Omental fat pad (tissue), 4 donors: ENCODE measurements at places on chromosomes 6 and 20.

GRCh38 chr6:134458857-134459657, 141.1 kb upstream of the SGK1 start:
- DNase-seq: no peak

- DNase-seq: no peak
These were observed 111.4 kb upstream of the EXOC2 start for GRCh38 chr6:804317-804716.

DNA sequence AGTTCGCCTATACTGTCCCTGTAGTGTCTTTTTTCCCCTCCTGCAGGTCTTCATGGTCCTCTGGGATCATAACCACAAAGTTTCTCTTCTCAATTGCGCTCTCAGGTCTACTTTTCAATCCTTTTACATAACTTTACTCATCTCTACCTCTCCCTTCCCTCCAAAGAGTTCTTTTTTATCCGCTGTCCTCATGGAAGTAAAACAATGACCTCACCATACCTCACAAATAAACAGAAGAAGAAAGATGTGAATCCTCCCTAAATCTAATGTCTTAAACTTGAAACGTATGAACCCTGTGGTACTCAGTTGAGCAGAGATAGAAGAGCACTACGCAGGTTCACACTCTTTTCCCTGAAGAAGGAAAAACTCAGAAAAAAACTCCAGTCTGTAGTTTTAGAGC, 12.1 kb upstream of the HLA-DQA1 start:
- no peak for DNase-seq

- no peak for DNase-seq
These were observed 542 bp upstream of the AFG1L start for GRCh38 chr6:108294297-108294726.

DNA sequence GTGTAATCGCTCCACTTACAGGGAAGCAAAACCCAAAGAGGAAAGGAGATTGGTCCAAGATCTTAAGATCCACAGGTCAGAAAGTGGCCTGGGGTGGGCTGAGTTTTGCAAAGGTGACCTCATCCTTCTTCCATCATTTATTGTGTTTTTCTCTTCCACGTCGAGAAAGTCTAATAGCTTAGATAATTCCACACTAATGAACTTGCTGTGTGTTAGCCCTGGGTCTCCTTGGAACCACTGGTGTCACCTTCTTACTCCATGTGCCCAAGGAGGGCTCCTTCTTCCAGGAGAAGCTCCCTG, 1.7 kb downstream of the SLC13A3 start:
- no peak for DNase-seq

- no peak for DNase-seq
These were observed 109.7 kb downstream of the SMLR1 start for GRCh38 chr6:130936933-130937332.

DNA sequence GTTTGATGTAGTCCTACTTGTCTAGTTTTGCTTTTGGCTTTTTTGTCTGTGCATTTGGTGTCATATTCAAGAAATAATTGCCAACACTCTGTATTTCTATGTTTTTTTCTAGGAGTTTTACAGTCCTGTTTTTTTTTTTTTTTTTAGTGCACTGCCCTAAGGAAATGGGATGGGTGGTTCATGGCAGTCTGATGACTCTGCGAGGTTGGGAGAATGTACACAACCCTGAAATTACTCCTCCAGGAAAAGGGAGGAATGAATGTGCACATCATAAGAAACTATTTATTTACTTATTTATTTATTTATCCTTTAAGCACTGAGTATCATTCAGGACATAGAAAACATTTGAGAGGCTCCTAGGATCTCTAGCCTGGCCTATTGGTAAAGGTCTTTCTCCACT, 15.2 kb upstream of the SLC17A5 start:
- no peak for DNase-seq

DNA sequence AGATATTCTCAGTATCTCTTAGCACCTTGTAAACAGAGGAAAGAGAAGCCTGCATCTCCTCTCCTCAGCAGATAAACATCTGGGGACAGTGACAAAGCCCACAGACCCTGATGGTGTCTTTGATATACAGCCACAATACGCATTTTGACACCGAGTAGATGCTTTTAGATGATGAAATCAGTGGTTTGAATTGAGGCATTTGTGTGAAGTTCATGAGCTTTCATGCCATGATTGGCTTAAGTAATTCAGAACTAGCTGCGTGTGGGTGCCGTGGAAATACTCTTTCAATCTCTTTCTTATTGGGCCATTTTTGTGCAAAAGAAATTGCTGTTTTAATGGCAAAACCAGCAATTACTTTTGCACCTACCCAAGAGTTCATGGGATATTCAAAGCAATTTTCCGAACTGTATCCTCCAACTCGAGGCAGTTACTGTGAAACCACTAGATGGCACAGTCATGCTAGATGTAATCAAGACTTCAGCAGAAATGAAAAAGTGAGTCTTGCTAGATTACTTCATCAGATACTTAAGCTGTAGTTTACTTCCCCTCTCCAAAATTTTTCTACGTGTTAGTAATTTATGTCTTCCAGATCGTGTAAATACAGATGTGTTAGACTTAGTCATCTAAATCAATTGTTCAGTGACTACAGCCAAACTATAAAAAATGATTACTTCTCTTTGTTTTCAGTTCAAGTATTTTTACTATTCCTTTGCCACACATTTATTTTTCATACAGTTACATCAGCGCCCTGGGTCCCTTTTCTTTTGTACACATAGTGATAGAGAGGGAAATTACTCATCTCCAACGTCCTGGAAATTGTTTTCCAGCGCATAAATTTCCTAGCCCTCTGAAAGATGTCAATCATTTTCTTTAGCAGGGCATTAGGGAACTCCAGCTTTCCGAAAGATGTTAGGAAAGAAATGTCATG, 49.4 kb downstream of the IYD start:
- no peak for DNase-seq

- DNase-seq: no peak
These were observed 850 bp upstream of the SMPDL3A start for GRCh38 chr6:122788208-122788607.

- no peak for DNase-seq
These were observed 821.3 kb downstream of the TFAP2A start for GRCh38 chr6:9593554-9593953.

GRCh38 chr20:57794036-57794435, 84.2 kb upstream of the PMEPA1 start:
- DNase-seq: no peak

DNA sequence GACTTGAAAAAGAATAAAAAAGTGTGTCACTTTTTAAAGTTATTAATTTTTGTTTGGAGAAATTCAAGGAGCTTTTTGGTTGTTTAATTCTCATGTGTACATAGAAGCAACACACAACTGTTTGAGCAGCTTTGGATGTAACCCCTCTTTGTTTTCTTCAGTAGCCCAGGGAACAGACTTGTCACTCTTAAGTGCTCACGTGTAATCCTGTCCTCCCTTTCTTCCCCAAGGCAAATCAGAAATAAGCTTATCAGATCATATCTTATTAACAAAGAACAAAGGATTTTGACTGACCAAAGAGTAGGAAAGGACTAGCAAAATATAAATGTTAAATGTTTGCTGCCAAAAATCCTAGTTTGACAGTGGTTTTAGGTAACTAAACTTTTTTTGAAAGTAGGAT, 7.3 kb upstream of the FLRT3 start:
- no peak for DNase-seq

DNA sequence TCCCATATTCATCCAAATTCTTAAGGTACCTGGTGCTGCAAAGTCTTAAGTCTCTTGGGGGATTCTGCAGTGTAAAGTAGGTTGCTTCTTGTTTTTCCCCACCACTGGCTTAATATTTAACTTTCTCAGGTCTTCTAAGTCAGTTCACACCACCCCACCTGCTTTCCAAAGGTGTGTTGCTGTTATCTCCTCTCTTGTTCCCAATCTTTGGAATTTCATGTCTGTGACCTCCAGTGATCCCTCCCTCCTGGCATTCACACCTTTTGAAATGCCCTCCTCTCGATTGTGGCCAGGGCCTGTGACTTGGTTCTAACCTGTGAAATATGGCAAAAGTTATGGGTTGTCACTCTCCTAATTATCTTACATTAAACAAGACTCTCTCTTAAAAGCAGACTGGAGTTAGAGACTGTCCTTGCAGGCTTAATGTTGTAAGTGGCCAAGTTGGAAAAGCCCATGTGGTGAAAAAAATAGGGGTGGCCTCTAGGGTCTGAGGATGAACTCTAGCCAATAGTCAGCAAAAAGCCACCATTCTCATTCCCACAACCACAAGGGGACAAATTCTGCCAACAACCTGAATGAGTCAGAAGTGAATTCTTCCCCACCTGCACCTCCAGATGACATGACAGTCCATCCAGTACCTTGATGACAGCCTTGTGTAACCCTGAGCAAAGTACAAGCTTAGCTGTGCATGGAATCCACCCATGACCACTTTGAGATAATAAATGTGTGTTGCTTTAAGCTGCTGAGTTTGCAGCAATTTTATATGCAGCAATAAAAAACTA, 45.1 kb downstream of the ADGRF1 start:
- no peak for DNase-seq

GRCh38 chr6:47303342-47303741, 6.4 kb downstream of the TNFRSF21 start:
- no peak for DNase-seq

GRCh38 chr20:56865055-56865454, 235.9 kb downstream of the TFAP2C start:
- no peak for DNase-seq

- DNase-seq: no peak
These were observed 193.6 kb downstream of the NKAIN2 start for GRCh38 chr6:123997223-123997622.

- no peak for DNase-seq
These were observed 167.4 kb downstream of the SASH1 start for GRCh38 chr6:148509800-148510581.

GRCh38 chr20:32365564-32365963, 7.4 kb downstream of the ASXL1 start:
- no peak for DNase-seq

DNA sequence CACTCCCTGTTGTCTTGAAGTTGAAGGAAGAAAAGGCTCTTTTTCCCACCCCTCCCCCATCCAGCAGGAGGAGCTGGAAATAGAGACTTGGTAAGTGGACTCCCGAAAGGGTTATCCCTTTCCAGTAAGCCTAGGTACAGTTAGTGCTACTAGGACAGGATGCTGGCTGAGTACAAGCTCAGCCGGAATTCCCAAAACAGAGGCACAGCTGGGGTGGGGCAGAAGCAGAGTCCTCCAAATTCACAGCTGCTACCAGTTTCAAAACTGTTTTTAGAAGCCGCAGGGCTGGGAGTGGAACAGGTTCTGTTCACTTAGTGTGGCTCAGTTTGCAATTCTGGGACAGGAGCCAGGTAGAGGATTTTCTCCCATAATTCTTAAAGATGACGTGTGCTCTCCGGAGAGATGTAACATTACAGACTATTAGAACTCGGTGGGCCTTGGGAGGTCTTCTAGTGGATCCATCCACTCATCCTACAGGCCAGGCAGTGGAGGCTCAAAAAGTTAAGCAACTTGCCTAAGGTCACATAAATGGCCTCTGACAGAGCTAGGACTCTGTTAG, 19.0 kb upstream of the UTRN start:
- DNase-seq: no peak

DNA sequence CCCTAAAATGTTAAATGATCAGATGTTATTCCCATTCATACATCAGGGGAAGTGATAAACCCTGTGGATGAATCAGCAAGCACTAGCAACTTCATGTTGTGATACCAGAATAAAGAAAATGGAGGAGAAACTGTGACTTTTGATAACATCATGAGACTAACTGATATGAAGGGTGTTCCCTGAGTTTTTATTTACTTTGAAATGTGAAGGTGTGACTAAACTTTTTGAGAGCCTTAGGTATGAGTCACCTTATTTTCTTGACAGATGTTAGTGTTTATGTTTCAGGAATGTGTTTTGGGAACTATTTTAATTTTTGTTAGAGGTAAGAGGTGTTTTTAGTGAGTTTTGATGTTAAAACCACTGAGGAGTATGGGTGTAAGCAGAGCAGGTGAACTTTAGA, 4.4 kb downstream of the PARD6B start:
- DNase-seq: no peak

- no peak for DNase-seq
These were observed 373.5 kb upstream of the FLRT3 start for GRCh38 chr20:14710951-14711350.

- DNase-seq: no peak
These were observed 15.9 kb upstream of the PTGIS start for GRCh38 chr20:49583669-49584417.

DNA sequence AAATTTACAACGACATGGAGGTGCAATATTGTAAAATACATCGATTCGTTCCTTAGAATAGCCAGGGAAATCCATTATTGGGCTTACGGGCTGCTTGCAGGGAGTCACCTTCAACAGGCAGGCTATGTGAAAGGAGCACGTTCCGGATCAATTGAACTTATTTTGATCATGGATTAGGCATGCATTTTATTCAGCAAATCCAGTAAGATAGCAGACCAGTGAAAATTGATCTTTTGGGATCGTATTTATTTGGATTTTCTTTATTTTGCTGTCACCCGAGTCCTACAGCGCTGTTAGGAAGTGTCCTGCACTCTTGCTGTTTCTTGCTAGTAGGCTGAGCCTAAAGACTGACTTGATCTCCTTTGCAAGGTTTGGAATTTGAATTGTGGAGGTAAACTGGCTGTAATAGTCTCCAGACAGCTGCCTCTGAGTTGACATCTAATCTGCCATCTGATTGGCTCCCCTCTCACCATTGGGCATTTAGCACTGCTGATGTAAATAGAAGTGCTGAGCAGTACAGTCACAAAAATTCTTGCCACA, 3.0 kb downstream of the ARID1B start:
- no peak for DNase-seq

DNA sequence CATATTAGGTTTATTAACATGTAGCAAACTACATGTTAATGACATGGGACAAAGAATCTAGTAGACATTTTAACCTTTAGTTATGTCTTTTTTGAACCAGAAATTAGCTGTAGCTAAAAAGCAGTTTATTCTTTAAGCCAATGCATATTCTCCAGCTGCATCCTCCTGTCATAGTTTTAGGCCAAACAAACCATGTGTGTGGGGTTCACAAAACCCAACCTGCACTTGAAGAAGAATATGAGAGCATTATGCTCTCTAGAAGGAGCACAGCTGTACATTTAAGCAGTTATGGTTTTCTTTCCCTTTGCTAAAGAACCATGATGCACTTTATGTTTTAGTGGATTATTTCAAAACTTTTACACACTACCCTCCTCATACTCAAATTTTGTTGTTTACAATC, 46.2 kb downstream of the AKIRIN2 start:
- DNase-seq: no peak

DNA sequence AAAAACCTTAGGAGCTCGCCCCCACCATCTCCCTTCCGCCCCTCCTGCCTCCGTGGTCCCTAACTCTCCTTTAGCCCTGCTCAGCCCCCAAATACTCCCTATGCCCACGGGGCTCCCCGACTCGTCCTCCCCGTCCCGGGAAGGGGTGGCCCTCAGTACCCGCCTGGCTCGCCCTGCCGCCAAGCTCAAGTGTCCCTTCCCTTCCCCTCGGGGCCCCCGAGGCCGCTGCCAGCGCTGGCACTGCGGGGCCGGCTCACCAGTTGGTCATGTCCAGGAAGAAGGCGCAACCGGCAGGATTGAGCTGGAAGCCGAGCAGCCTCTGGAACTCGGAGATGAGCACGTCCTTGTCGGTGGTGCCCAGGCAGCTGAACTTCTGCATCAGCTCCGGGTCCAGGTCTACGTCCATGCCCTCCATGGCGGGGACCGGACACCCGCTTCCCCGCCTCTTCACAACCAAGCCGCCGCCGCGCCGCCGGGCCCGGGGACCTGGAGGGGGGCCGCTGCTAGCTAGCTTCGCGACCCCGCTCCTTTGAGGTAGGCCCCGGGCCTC, 303 bp downstream of the ILRUN start:
- no peak for DNase-seq
